ENCODE measurements at places on chromosomes 7 and 10. TPM values are rescaled to one million over a fixed set of nuclear protein-coding genes. Genes with fewer than 3 reads are reported as not detected.
A peak's percentile ranks its signal among the peaks of the same experiment; 100 is the strongest.

DNA sequence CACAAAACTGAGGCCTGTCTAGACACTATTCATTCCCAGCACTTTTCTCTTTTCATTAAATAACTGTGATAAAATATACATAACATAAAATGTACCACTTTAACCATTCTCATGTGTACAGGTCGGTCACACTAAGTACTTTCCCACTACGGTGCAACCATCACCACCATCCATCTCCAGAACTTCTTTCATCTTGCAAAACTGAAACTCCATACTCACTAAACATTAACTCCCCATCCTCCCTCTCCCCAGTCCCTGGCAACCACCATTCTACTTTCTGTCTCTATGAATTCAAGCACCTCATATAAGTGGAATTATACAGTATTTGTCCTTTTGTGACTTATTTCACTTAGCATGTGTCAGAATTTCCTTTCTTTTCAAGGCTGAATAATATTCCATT lies 53.0 kb downstream of the ARHGAP12 start:
- DNase-seq = no peak

DNA sequence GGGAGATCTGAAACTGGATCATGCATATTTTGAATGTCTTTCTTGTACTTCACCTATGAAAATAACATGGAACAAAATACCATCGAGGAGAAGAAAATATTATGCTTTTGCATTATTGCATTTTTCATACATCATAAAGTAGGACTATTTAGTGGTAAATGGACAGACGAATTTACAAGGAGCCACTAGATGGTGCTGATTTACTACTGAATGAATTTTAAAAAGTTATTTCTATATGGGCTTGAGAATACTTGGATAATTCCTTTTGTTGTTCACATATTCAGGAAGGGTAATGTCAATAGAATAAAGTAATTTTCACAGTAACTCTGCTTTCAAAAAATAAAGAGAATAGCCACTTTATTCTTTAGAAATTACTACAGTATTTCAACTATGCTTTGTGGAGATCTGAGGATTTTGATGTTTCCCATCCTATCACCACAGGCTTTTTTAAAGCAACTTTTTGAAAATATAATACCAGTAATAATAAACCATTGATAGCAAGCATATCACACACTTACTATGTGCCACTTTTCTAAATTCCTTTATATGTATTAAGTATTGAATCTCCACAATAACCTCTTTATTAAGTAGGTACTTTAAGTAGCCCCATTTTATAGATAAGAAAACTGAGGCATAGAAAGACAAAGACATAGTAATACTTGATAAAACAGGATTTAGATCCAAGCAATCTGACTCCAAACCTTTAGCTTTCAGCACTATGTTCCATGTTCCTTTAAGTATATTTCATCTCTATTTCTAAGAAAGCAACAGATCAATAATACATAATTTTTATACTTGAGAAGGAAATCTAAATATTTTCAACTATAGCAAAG lies 38.6 kb downstream of the NEBL start:
- no peak for DNase-seq

GRCh38 chr10:59131666-59132065 lies 44.8 kb upstream of the PHYHIPL start:
- no peak for DNase-seq

GRCh38 chr10:77109351-77109994 lies 528.1 kb downstream of the KCNMA1 start:
- DNase-seq = no peak

GRCh38 chr7:20354610-20355528 lies 24.2 kb downstream of the ITGB8 start:
- DNase-seq = no peak

GRCh38 chr10:120988751-120989150 lies 137.6 kb downstream of the WDR11 start:
- no peak for DNase-seq

GRCh38 chr7:88150033-88150432 lies 69.8 kb downstream of the SRI start:
- no peak for DNase-seq

GRCh38 chr7:131753620-131754222 lies 197.3 kb upstream of the PODXL start:
- DNase-seq = no peak

GRCh38 chr7:47932466-47933037 lies 15.7 kb downstream of the PKD1L1 start:
- DNase-seq = no peak

GRCh38 chr10:70558295-70558694 lies 44.2 kb downstream of the PRF1 start:
- DNase-seq = no peak

GRCh38 chr10:7046615-7047014 lies 364.2 kb downstream of the SFMBT2 start:
- DNase-seq = no peak

- DNase-seq = no peak
These were observed 11.2 kb downstream of the BTBD16 start for GRCh38 chr10:122282253-122282671.

- no peak for DNase-seq
These were observed 24.9 kb downstream of the GSTO2 start for GRCh38 chr10:104293781-104294321.

DNA sequence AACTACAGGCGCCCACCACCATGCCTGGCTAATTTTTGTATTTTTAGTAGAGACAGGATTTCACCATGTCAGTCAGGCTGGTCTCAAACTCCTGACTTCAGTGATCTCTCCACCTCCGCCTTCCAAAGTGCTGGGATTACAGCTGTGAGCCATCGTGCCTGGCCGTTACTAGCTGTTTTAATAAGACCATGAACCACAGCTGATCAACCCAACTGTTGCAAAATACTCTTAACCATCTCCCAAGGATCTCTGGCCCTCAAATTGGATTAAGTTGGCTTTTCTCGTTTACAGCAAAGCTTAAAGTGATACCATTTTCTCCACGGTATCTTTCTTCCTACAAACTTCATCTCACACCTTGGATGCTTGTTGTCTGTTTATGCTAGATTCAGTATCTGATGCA lies 18.3 kb downstream of the ZFAND2A start:
- DNase-seq = no peak

- DNase-seq = no peak
These were observed 73.4 kb downstream of the CFAP46 start for GRCh38 chr10:132868995-132869394.

DNA sequence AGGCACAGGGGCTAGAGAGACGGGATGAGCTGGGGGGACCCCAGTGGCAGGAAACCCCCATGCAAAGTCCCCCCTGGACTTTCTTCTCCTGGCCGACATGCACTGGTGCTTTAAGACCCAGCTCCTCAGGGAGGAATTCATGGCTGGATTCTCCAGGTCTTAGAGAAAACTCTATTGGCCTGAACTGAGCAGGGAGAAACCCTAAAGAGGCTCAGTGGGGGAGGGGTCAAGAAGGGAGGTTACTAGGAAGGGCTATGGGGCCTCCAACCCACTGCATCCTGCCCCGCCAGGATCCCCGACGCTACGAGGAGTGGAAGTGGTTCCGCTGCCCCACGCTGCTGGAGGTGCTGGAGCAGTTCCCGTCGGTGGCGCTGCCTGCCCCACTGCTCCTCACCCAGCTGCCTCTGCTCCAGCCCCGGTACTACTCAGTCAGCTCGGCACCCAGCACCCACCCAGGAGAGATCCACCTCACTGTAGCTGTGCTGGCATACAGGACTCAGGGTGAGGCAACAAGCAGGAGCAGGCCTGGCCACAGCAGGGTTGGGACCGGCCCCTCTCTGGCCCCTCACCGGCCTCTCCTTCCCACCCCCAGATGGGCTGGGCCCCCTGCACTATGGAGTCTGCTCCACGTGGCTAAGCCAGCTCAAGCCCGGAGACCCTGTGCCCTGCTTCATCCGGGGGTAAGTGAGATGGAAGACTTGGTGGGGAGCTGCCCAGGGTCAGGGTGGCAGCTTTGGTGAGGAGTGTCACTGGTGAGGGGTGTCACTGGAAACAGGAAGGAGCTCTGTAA lies 13.8 kb downstream of the ATG9B start:
- DNase-seq = no peak

DNA sequence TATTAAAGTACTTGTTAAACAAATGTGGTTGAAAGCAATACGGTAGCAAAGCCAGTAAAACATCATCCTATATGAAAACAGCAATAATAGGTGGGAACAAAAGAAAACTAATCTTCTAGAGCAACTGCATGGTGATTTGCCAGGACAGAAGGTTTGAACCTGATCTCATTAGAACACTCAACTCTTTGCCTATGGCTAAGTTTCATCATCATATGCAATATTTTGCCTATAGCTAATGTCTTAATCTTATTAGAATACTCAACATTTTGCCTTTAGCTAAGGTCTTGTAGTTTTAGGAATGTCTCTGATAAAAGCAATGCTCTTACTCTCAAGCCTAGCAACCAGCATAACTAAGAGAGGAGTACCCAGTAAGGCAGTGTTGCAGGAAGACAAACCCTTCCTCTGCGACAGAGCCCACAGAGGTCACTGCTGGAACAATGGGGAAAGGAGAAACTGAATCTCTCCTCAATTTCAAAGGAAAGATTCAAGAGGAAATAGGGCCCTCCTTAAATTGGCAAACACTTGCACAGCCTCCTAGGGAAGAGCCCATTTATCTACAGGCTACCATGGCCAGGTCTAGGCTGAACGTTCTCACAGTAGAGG lies 38.3 kb downstream of the CADPS2 start:
- DNase-seq = no peak

DNA sequence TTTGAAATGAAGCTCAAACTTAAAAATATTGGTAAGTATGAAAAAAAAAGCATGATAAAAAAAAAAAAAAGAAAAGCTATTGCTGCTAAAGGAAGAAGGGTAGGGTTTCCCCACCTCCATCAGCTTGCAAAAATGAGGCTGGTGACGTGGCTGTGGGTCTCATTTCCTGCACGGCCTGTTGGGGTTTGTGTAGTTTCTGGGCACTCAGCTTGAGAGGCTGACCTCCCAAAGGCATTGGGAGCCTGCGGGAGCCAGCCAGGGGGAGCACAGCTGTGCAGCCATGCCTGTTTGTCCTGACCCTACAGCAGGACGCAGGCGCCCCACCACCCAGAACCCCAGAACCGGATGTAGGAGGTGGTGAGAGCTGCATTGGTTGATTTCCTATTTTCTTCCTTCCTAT lies 48.8 kb upstream of the CARD11 start:
- peak; percentile 37 for DNase-seq

DNA sequence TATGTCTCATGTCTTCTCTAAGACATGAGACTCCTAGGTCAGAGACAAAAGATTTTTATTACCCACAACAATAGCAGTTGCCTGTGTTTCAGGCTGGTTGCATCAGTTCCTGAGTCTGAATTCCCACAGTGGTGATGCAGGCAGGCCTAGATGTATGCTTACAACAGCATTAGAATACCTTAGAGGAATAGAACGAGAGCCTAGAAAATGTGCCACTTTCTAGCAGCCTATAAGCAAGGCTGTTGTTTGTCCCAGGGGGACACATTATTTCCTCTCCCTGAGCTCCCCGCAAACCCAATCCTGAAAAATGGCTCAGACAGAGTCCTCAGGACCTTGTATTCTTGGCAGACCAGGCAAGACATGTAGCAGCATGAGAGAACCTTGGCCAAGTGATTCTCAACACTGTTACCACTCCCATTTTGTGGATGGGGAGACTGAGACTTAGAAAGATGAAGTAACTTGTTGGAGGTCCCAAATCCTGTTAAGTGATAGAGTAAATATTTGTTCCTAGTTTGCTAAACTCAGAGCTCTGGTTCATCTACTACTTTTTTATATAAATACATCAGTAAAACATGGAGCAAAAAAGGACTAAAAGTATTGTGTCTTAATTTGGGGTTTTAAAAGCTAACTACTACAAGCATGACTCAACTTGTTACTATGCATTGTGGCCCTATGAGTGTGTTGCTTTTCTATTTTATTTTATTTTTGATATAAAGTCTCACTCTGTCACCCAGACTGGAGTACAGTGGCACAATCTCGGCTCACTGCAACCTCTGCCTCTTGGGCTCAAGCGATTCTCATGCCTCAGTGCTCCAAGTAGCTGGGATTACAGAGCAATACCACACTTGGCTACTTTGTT lies 14.2 kb downstream of the VTI1A start:
- DNase-seq = no peak

DNA sequence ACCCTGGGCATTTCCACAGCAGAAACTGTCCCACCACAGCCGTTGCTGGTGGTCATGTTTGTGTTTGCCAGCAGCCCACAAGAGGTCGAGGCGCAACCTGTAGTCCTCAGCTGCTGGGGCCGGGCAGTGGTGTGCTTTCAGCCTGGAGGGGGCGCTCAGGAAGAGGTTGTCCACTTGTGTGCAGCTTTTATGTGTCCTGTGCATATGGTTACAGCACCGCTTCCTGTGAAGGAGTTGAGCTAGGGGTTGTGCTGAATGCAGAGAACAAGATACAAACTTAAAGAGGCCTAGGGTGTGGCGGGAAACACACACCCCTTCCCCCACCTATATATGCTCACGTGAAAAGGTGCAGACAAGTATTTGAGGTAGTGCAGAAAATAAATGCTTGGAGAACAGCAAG lies 29.5 kb upstream of the PFKFB3 start:
- no peak for DNase-seq

DNA sequence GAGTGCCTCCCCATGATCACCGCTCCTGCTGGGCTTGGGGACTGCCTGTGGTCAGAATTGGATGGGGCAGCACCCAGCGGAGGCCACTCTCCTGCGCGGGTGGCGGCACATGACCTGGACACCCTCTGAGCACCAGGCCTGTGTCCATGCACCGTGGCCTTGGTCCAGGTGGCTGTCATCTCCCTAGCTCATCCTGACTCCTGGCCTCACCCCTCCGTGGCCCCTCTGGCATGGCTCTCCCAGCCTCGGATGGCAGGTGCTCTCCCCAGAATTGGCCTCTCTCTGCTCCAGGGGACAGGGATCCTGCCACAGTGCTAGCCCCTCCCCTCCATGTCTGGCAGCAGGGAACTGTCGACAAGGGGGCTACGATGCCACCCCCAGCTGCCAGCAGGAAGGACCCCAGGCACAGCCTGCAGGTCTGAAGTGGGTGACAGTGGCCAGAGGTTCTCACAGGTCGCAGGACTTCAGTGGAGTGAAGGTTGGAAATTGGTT lies 37.2 kb upstream of the BTBD16 start:
- no peak for DNase-seq

GRCh38 chr10:43599333-43599732 lies 6.9 kb upstream of the ZNF485 start:
- no peak for DNase-seq

GRCh38 chr10:107157071-107157470 lies 7.4 kb downstream of the SORCS1 start:
- DNase-seq = no peak

The ZCWPW1 gene
- total RNA-seq = 83.5 TPM

The AGMO gene
- 46.6 TPM for total RNA-seq

The PRSS1 gene
- total RNA-seq = not detected

The TAS2R5 gene
- total RNA-seq = 13.4 TPM

The TMEM139 gene
- 1.1 TPM for total RNA-seq

The CD36 gene
- 5.6 TPM for total RNA-seq

The ATOH7 gene
- total RNA-seq = 1.2 TPM

The SYNPO2L gene
- 0.31 TPM for total RNA-seq

The PILRB gene
- total RNA-seq = 258 TPM
